ENCODE measurements at places on chromosomes 13 and 19.

DNA sequence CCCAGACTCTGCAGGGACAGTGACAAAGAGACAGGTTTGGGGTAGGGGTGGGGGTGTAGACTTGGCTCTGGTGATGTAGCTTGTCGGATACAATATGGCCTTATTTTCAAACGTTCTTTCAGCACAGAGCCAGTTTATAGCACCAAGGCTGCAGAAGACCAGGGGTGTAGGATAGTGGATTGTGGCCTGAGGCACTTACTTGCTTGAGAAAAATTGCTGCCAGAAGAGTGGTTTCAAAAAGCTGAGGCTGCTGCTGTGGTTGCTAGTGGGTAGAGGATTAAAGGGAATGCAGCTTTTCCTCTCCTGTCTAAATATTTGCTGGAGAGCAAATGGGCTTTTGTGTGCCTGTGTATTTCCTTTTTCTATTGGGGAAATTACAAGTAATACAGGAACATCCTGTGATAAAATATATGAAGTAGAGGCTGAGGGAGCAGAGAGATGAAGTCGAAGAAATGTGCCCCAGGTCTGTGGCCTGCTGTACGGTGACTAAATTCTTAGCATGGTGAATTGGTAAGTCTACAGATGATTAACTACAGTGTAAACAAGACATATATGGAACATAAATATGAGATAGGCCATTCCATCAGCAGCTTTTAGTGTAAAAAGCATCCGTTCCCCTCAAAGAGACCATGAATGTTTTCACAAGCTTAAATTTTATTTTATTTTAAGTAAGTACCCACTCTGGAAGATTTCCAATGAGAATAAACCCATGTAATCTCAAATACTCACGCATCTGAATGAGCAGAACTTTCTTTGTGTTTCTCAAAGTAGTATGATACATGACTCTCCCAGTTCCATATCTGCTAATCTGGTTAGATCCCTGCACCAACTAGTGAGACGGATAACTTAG lies 112.9 kb downstream of the LRCH1 start:
- DNase-seq = no peak

GRCh38 chr13:93226065-93226622 lies 463 bp upstream of the GPC6 start:
- DNase-seq = no peak

- no peak for DNase-seq
These were observed 56.6 kb downstream of the CELF5 start for GRCh38 chr19:3281026-3281425.

DNA sequence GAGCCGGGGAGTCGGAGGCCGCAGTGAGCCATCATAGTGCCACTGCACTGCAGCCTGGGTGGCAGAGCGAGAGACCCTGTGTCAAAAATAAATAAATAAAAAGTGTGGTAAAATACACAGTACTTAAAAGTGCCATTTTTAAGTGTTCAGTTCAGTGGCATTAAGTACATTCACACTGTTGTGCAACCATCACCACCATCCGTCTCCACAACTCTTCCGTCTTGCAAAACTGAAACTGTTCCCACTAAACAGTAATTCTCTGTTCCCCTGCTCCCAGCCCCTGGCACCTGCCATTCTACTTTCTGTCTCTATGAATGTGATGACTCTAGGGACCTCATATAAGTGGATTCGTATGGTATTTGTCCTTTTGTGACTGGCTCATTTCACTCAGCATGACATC lies 13.3 kb downstream of the SLC25A42 start:
- DNase-seq = no peak

DNA sequence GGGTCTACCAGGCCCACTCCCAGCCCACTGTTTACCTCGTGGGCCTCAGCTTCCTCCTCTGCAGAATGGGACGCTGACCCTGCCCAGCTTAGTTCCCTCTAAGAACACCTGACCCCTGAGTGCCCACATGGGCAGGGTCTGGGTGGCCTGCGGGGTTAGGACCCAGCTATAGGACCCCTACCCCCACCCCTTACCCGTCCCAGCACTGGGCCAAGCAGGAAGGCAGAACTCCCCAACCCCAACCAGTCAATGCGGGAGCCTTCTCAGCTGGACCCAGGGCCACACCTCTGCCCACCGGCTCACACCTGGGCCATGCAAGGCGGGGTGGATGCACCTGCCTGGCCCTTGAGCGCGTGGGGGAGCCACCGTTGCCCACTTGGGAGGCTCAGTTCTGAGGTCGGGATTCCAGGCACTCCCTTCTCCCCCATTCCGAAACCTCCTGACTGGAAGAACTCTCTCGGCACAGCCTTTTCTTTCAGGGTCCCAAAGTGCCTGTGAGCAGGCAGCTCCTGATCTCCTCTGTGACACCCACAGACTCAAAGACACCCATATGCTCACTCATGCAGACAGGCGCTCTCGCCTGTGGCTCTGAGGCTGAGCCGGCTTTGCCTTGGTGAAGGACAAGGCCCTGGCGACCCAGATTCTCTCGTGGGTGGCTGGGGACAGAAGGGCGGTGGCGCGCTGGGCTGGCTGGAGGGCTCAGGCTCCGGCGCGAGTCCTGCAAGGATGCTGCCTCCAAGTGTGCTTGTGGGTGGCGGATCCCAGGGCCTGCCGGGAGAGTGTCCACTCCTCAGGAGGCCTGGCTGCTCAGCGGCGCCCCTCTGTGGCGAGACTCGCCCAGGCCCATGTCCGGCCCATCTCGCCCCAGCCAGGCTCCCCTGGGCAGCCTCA lies 27.9 kb upstream of the PARP4 start:
- no peak for DNase-seq

GRCh38 chr19:45959517-45960025 lies 14.1 kb downstream of the NOVA2 start:
- no peak for DNase-seq

DNA sequence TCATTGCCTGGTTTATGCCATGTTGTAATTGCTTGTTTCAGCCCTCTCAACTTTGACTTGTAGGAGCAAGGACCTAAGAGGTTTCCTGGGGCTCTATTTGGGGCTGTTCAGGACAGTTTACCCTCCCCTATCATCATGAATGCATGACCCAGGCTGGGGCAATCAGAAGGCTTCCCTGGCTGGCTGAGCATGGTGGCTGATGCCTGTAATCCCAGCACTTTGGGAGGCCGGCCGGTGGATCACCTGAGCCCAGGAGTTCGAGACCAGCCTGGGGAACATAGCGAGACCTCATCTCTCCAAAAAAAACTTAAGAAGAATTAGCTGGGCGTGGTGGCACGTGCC lies 6.1 kb upstream of the LSM4 start:
- DNase-seq = no peak

DNA sequence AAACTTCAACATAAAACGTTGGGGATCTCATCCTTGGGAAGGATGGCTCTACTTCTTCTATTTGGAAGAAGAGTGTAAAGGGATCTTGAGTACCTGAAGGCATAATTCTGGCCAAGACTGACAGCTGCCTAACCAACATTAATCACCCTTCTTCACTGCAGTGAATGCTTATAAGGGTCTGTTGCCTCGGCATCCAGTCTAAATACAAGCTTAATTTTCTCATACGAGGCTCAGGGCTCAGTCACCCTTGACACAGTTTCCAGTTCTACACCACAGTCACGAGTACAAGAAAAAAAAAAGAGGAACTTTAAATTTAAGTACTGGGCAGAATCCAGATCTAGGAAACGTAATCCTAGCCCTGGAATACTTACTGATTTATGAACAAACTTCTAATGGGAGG lies 9.0 kb downstream of the FPR3 start:
- no peak for DNase-seq

DNA sequence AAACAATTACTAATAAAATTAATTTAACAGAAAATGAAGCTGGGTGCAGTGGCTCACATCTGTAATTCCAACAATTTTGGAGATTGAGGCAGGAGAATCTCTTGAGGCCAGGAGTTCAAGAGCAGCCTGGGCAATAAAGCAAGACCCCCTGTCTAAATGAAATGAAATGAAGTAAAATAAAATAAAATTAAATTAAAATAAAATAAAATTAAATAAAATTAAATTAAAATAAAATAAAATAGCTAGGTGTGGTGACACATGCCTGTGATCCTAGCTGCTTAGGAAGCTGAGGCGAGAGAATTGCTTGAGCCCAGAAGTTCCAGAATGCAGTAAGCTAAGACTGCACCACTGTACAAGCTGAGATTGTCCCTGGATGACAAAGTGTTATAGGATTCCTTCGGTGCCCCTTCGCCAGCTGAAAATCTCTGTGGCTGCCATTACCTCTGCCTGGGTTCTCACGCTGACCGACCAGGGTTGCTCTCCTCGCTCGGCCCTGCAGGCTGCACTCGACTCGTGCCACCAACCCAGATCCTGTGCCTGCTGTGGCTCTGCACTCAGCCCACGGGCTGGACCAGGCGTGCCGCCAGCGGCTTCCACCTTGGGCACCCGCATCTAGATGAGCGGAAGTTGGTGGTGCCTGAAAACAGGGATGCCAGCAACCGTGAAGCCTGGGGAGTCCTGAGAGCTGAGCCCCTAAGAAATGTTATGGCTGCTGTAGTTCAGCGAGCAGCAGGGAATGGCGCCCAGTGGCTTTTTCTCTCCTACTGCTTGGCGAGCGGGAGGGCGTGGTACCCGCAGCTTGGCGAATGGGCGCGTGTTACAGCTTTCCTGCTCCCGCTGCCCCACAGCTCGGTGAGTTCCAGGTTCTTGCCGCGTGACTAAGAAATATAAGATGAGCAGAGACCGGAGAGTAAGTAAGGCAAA lies 539.2 kb upstream of the PCDH9 start:
- no peak for DNase-seq

DNA sequence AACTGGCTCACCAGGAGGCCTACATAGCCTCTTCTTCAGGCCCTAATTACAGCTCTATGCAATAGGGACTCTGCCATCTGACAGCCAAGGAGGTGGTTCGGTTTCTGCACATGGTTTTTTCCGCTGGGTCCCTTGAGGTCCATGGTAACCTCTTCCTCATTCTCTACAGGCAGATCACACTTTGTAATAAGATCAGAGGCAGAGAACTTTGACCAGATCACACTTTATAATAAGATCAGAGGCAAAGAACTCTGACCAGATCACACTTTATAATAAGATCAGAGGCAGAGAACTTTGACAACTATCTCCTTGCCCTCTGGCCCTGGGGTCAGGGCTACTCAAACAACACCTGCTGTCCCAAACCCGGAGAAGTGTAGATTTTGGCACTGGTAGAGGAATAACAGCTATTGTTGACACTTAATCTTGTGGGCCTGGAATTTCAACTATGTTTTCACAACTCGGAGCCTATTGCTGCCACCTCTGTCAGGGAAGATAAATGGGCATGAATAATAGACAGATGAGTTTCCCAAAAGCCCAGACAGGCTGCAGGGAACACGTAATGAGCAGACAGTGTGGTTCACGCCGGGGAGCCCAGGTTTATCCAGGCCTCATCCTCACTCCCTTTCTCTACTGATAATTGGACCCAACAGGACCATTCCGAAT lies 246.1 kb downstream of the UQCRFS1 start:
- DNase-seq = no peak

GRCh38 chr13:45207319-45207718 lies 6.5 kb upstream of the KCTD4 start:
- DNase-seq = no peak

GRCh38 chr13:21233086-21233485 lies 56.6 kb downstream of the MRPL57 start:
- no peak for DNase-seq

DNA sequence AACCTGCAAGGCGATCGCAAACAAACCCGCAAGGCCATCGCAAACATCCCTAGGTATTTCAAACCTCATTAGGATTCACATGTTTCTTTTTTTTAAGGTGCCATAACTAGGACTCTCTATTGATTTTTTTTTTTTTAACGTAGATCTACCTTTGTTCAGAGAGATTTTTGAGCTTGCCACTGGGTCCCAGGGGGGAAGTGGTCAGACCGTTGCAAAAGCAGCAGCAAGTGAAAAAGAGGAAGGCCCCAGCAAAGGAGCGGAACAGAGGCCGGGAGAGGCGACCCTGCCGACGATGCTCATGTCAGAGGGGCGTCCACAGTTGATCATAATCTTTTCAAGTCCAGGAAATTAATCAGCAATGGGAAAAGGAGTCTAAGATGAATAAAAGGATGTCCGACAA lies 32.7 kb upstream of the FLT1 start:
- no peak for DNase-seq

- DNase-seq = peak; percentile 56
These were observed 113.0 kb downstream of the TEX26 start for GRCh38 chr13:31045286-31046081.

GRCh38 chr19:15124572-15125231 lies 17.5 kb downstream of the SYDE1 start:
- no peak for DNase-seq

DNA sequence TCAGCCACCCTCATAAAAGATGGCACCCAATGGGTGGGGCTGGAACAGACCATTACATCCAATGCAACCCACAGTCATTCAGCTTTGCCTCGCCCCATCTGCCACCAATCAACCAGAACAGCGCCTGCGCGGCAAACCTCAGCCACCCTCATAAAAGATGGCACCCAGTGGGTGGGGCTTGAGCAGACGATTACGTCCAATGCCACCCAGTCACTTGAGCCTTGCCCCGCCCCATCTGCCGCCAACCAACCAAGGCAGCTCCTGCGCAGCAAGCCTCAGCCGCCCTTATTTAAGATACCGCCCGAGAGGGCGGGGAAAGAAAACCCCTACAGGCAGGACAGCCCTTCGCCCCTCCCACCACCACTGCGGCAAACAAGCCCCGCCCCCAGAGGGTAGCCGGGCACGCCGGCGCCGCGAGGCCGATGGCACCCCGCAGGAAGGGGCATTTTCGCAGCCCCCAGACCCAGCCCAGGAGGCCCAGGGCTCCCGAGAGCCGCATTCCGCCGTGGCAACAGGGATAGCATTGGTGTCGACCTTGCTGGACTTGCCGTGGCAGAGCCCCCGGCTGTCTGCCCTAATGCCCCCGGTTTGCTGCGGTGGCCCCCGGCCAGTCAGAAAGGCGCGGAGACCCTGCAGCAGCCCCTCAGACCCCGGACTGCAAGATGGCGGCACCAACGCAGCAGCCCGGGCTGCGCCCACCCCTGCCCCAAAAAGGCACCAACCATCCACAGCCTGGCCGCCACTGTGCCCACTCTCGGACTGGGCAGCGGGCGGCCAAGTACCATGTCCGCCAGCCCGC lies 675 bp downstream of the PEG3 start:
- DNase-seq = no peak

- DNase-seq = no peak
These were observed 1.1 kb downstream of the SHISA2 start for GRCh38 chr13:26050568-26051230.

GRCh38 chr13:113393563-113394338 lies 29.8 kb upstream of the GRTP1 start:
- peak; percentile 51 for DNase-seq

GRCh38 chr13:30027569-30028455 lies 177.4 kb upstream of the UBL3 start:
- no peak for DNase-seq

GRCh38 chr13:33127009-33127551 lies 110.9 kb downstream of the KL start:
- no peak for DNase-seq

GRCh38 chr13:99265821-99266426 lies 7.7 kb upstream of the GPR18 start:
- DNase-seq = no peak
